ENCODE measurements at places on chromosomes 4 and X.

DNA sequence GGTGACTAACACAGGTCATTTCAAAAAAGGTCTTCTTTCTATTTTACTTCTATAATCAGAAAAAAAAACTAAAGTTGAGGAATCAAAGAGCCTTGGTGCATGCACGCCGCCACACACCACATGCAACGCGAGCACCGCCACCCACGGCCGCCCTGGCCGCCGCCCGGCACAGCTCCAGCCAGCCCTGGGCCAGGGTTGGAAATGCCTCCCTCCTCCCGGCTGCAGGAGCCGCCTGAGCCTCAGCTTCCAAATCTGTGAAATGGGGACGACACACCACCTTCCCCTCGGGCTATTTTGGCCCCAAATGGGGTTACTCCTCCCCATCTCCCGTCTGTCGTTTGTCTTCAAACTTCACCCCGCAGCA, 39.7 kb upstream of the MAN2B2 start:
- DNase-seq = no peak

GRCh38 chr4:931194-931959, 739 bp downstream of the GAK start:
- no peak for DNase-seq

- no peak for DNase-seq
These were observed 33.4 kb downstream of the ARHGEF6 start for GRCh38 chrX:136747003-136747986.

DNA sequence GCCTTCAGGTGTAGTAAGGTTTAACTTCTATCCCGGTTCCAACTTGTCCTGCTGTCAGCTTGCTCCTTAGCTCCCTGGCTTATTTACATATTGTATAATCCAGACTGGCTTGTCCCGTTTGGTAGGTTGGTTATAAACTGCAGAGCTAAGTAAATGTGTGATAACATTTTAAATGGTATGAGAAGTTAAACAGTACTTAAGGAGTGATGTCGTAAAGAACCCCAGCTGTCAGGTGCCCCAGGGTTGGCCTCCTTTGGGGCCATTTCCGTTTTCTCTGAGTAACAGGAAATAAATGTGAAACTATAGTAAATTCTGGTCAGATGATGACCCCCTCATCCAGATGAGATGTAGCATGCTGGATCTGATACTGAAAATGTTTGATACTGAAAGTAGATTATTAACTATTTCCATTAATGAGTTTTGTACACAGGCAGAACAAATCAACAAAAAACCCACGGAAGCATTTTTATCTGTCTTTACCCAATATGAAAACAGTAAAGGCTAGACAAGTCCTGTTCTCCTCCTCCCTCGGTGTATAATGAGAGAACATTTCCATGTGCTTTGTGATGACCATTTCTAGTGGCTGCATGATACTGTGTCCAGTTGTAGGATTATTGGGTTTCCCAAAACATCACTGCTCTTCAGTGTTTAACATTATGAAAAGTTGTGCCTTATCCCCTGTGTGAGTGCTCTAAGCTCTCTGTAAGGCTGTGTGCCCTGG, 22.4 kb downstream of the GAB1 start:
- no peak for DNase-seq

GRCh38 chr4:56293121-56293520, 94.2 kb downstream of the AASDH start:
- DNase-seq = no peak

- no peak for DNase-seq
These were observed at the start of gene FGFR3 for GRCh38 chr4:1792832-1793495. Gene FGFR3 (plus strand): TSS chr4:1793293. CDS start chr4:1793935, 642 bp downstream.

GRCh38 chrX:37759351-37759750, 20.5 kb upstream of the CYBB start:
- no peak for DNase-seq

GRCh38 chrX:2371026-2371711, 129.6 kb downstream of the DHRSX start:
- no peak for DNase-seq

DNA sequence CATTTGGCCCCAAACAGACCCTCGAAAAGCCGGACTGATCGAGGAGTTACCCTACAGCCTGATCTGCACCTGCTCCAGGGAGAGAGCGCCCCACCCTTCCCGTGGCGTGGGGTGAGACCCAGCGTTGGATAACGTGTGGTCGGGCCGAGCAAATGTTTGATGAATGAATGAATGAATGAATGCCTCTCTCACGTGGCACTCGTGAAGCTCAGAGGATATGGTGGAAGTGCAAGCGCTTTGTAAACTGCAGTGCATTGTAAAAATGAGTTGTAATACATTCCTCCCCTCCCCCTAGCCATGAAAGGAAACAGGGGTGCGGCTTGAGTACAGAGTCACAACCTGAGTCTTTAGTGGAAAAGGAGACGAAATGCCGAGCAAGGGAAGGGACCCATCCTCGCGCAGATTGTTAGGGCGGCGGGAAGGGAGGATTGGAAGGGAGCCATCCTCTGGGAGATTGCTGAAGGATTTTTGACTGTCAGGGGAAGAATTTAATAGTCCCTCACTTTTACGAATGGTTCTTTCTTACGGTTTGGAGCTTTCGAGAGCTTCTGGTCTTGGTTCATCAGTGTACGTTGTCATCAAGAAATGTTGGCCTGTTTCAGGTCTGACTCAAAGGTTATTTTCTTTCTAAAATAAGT, 772 bp upstream of the FBXW7 start:
- DNase-seq = no peak

DNA sequence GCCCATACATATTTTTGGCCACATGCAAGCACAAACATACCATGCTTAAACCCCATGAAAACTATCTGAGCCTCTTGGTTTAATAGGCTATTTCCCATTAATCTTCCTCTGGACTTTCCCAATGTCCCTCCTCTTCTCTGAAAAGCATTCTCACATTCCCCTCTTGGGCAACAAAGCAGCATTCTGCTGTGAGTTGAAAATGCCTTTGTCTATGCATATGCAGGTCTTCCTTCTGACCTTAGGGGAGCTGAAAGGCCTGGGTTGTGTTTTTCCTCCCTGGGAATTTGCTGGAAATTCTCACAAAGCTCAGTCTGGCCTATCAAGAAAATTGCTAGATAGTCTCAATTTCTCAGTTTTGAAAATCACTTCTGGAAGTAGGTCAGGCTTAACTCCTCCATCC, 4.2 kb downstream of the VSIG4 start:
- no peak for DNase-seq

DNA sequence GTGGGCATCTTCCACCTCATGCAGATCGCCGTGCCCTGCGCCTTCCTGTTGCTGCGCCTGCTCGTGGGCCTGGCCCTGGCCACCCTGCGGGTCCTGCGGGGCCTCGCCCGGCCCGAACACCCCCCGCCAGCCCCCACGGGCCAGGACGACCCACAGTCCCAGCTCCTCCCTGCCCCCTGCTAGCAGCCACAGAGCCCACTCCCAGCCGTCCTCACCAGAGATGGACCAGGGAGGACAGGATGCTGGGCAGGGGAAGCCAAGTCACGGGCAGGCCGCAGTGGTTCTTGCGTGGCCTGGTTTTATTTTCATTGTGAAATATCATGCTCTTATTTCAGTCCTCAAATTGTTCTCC, 15.1 kb downstream of the DGKQ start:
- DNase-seq = no peak

DNA sequence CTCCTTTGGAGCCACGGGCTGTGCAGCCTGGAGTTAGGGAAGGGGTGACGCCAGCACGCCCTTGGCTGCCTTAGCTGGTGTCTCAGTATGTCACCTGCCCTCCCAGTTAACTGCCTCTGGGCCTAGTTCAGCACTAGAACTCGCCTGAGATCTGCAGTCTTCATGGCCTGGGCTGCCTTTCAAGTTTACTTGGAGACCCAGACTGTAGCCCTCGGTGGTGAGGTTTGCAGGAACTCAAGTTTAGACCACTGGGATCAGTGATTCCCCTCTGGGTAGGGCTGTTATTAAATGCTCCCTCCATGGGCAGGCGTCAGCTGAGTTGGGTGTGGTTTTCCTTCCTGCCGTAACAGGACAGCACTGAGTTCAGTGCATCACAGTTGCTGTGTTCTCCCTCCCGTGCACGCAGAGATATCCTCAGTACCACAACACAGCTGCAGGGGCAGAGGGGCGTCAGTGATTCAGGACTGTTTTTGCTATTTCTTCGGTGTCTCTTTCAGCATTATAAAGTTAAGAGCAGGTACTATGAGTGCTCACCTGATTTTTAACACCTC, 30.5 kb downstream of the PLAC8 start:
- no peak for DNase-seq

- no peak for DNase-seq
These were observed 116.9 kb upstream of the GABRA2 start for GRCh38 chr4:46506876-46507275.

DNA sequence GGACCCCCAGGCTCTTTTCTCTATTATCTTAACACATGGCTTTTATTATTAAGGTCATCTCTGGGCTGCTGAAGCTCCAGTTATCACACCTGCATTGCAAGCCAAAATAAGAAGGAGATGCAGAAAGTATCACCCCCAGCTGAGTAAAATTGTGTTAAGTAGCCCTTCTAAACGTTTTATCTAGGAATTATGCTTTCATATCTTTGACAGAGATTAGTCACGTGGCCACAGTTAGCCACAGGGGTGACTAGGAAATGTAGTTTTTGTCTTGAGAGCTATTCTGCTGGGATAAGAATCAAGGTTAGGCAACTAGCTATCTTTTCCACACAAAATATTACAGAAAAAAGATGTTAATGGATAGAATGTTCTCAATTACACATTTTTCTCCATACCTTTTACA, 102.1 kb downstream of the ANXA3 start:
- no peak for DNase-seq

- DNase-seq = no peak
These were observed 7.3 kb upstream of the INTS6L start for GRCh38 chrX:135513130-135513515.

Measured in NCI-H187 treated with DMSO at 0.1 percent for 48 hours (cell line).